ENCODE measurements at places on chromosomes 1 and 21.

DNA sequence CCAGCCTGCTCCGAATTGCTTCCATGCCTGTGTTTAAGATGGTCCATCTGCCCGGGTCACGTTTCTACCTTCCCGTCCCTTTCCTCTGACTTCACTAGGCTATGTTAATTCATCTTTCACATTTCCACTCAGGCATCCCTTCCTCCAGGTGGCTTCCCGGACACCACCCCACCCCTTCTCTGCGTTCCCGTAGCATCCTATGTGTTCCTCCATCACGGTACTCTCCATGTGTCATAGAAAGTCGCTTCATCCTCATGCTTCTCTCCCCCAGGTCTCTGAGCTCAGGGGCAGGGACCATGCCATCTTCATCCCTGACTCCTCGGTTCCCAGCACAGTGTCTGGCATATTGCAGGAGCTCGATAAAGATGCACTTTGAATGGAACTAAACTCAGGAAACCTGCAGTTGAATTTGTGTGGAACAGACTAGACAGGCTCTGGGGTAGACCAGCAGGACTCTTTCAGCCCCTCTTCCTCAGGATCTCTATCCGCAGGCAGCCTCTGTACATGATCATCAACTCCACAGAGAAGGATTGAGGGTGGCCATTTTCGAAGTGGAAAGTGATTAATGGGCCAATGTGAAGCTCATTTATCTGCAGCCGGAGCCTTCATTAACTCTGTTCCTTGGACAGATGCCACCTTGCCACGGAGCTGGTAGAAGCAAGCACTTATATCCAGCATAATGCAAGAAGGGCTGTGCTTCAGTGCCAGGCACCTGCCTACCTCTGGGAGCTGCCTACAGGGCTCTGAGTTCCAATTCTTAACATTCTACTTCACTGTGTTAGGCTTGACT is 9.1 kb downstream of the C1orf226 start:
- no peak for DNase-seq

DNA sequence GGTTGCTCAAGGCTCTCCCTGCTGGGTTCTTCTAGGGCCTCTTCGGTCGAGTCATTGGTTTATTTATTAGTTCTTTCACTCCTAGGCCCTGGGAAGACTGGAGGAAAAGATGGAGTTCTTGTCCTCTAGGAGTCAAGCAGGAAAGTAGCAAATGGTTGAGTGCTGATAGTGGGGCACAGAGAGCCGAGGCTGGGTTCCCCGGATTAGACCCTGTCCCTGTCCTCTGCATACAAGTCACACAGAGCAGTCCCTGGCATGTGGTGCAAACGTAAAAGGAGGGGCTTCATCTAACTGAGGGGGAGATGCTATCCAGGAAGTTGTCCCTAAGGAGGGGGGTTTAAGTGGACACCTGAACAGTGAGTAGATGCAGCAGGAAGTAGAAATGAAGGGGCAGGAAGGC is 19.2 kb upstream of the KCNE2 start:
- DNase-seq, result no peak

DNA sequence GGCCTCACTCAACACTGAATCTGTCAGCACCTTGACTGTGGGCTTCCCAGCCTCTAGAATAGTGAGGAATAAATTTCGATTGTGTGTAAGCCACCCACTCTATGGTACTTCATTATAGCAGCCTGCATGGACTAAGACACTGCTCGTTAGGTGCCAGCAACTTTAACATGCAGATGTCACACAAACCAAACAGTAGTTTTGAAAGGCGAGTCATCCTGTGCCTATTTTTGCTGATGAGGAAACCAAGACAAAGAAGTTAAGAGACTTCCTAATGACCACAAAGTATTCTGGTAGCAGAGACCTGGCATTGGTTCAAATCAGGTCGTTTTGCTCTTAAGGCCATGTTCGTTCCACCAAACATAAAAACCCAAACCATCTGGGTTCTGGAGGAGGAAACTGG is 42.9 kb downstream of the BATF3 start:
- DNase-seq, result no peak

DNA sequence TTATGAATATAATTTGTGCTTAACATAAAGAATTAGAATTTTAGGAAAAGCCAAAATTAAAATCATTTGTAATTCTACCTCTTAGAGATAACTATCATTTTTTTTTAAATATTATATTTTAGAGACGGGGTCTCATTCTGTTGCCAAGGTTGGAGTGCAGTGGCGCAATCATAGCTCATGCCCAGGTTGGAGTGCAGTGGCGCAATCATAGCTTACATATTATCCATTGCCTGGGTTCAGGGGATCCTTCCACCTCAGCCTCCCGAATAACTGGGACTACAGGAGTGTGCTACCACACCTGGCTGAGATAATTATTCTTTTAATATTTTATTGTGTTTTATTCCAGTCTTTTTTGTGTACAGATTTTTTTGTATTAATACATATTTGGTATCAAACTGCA is 8.3 kb downstream of the RASAL2 start:
- no peak for DNase-seq

DNA sequence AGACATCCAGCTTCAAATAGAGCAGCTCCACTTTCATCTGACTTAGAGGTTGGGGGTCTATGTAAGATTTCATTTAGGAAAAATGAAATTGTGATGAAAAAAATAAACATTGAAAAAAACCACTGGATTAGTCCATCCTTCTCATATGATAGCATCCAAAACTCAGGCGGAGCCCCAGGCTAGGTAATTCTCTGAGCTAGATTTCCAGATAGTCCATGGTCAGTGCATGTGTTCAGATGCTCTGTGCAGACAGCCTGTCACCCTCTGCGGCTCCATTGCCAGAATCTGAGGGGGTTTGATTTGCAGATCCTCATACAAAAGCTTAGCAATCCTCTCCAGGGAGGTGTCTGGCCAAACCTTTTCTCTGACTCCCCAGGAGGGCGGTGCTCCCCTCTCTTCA is 49.2 kb downstream of the C8B start:
- no peak for DNase-seq

Measured in stimulated activated CD4-positive, alpha-beta T cell treated with anti-CD3 and anti-CD28 coated beads, Interleukin-2, amount 100 ng/mL, for 48 hours (primary cell).